ENCODE measurements at places on chromosomes 7 and 10. TPM values are rescaled to one million over a fixed set of nuclear protein-coding genes. Genes with fewer than 3 reads are reported as not detected.
A peak's percentile ranks its signal among the peaks of the same experiment; 100 is the strongest.

DNA sequence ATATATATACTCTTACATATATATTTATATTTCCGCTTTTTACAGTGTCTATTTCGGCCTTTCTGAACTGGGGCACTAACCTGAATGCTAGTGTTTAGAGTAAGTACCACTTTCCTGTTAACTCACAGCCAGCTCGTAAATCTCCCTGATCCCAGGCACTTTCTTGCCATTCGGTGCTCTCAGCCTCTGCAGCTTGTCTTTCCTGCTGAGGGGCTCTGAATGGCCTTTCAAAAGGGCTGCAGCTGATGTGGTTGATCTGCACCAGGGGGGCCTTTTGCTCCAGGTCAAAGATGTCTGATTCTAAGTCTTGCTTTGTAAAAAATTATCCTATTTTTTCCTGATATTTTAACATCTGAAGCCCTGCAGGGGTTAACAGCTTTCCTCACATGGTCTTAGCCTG, 25.5 kb upstream of the HPS1 start:
- DNase-seq: no peak

DNA sequence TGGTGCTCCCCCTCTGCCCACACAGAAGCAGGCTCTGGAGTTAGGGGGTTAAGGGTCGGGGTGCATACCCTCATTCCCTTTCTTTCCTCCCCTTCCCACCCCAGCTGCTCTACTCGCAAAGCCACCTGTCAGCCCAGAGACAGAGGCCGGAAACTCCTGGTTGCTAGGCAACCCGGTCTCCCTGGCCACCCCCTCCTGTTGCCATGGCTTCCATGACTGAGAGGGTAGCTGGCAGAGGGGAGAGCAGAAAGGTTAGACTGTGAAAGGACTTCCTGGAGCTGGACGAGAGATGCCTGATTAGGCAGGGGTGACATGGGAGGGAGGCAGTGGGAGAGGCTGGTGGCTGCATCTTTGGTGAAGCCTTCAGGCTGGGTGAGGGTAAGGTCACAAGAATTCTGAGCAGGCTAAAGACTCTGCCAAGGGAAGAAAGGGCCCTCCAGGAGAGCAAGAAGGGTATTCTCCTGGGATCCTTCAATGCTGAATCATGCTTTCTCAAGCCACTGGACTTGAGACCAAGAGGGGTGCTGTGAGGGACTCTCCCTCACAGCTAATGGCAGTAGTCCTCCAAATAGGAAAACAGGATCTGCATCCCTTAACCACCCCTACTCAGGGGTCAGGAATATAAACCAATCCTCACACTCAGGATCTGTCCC, 5.4 kb downstream of the PSD start:
- no peak for DNase-seq

- DNase-seq: no peak
Observed at GRCh38 chr7:155660758-155661093, 16.3 kb downstream of the RBM33 start.

DNA sequence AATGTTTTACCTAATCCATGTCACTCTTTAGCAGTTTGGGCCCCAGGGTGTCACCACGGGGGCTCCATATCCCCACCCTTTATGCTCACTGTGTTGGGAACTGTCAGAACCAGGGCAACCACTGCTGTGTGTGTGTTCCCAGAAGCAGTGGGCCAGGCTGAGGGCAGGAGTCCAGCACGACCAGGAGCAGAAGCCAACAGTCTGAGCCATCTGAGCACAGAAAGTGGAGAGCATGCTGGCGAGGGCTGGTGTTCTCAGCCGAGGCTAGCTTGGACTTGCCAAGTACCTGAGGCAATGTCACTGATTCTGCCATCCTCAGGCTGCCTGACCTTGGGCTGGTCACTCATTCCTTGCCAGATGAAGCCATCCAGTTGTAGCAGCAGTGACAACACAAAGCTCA, 285.0 kb downstream of the BMPER start:
- DNase-seq: peak; percentile 54

DNA sequence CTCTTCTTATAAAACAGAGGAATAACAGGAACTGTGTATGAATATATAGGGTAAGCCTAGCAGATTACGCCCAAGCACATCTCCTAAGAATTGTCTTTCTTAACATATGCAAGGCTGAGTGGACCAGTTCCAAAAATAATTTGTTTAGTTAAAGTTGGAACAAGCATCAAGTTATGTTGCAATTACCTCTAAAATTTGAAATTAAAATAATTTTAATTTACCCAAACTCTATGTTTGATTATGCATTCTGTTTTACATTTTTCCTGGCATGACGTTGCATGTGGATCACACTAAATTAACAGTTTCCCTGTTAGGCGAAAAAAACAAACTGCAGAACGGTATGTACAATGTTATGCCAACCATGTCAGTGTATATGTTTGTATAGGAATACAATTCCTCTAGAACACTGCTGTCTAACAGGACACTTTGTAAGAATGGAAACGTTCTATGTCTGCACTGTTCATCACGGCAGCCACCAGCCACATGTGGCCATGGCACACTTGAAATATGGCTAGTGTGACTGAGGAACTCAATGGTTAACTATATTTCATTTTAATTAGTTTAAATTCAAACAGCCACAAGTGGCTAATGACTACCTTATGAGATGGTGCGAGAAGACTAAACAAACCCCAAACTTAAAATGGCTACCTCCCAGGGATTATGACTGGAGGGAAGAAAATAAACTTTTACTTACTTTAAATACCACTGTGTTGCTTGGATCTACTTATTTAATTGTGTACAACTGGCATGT, 281.1 kb upstream of the KLF14 start:
- no peak for DNase-seq

GRCh38 chr10:29794776-29795611, 160.2 kb upstream of the SVIL start:
- no peak for DNase-seq

DNA sequence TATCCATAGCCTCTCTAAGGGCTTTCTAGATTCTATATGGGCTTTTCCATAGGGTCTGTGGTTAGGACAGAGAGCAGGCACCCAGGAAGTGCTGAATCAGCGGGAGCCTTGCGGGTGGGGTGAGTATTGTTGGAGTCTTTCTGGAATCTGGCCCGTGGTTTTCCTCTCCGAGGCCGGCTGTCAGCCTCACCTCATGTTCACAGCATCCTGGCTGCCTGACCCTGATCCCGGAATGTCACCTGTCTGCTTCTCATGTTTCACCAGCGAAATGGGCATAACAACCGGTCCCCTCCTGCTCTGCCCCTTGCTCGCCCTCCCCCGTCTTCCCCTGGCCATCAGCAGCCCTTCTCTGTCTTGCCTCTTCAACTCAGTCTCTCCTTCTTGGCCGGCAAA, 36.5 kb downstream of the DDIT4 start:
- DNase-seq: no peak

- DNase-seq: no peak
Observed at GRCh38 chr10:123250640-123251039, 96.4 kb downstream of the BUB3 start.

DNA sequence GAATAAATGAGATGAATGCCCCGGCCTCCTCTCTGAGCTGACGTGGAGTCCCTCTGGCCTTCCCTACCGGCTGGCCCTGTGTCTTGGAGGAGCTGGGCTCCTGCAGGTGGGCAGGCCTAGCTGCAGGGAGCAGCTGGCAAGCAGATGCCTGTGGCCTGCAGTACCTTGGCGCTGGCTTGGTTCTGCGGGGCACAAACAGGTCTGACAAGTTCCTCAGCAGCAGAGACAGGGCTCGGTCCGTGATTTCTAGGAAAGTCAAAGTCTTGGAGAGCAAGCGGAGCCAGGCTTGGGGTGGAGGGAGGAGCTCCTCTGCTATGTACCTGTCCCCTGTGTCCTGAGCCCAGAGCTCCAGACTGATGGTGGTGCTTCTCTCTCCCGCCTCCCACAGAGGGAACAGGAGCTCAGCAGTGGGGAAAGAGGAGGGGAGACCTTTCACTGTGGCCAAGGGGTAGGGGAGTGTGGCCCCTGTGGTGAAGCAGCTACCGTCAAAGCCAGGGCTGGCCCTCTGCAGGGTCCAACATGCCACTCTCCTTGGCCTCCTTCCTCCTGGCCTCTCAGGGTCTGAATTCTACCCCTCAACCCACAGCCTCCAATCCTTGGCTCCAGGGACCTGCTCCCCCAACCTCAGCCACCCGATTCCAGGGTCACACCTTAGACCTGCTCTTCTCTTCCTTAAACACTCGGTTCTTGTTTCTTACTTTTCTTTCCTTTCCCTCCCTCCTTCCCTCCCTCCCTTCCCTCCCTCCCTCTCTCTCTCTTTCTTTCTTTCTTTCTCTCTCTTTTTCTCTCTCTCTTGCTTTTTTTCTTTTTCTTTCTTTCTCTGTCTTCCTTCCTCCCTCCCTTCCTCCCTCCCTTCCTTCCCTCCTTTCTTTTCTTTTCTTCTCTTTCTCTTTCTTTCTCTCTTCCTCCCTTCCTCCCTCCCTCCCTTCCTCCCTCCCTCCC, 20.1 kb downstream of the MYL10 start:
- no peak for DNase-seq

DNA sequence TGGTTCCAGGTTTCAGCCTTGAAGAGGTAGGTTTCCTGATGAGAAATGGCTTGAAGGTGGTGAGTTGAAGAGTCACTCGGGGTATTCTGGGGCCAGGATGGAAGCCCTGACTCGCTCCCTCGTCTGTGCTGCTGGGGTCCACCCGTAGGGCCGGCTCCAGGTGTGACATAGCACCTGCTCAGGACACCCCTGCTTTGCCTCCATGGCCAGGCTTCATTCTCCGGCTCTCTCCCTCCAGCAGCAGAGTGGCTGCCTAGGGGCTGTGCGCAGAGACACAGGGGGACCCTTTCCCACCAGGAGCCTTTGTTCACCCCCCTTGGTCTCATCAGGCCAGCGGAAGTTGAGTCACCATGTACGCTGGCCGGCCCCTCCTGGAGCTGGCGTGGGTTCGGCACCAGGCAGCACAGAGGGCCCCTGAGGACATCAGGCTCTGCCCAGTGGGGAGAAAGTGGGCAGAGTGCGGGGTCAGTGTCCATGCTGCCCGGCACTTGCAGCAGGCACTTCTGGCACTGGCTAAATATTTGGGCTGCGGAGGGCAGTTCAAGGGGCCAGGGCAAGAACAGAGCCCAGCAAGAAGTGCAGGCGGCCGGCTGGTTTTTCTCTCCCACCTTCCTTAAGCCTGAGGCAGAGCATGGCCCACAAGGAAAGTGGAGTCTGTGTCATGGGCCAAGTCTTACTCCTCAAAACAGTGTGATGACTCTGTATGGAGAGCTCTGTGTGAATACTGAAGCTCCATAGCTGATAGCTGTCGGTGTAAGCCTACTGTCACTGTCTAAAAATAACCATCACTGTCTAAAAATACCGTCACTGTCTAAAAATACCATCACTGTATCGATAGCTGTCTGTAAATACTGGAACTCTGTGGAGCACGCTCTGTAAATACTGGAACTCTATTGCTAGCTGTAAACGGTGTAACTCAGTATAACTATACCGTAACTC, 3.7 kb upstream of the PRKAR1B start:
- DNase-seq: no peak

DNA sequence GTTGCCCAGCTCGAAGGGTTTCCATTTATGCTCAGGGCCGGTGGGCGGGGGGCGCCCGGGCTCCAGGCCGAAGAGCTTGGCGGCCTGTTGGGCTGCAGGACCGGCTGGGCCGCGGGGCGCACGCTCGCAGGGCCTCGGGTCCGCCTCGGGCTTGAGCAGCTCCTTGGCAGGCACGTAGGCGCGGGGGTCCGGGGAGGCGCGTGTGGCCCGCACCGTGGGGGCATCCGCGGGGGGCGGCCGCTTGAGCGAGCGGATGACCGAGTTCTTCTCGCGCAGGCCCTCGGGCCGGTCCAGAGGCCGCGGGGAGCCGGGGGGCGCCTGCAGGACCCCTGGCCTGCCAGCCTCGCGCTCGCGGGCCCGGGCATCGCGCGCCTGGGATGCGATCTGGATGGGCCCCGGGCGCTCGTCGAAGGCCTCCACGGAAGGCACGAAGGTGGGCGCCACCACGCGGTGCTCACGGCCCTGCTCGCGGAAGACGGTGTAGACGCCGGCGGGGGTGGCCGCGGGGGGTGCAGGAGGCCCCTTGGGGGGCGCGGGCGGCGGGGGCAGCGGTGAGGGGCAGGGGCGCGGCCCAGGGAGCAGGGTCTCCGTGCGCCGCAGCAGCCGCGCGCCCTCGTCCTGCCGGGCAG, 35.2 kb downstream of the TNRC18 start:
- no peak for DNase-seq

Gene COBL
- polyA plus RNA-seq: 145 TPM

Gene NODAL
- 0.68 TPM for polyA plus RNA-seq

Gene AGMO
- polyA plus RNA-seq: 0.18 TPM

Gene TMEM243
- polyA plus RNA-seq: 17.5 TPM

Gene DGKI
- polyA plus RNA-seq: 0.61 TPM

Gene EPHB6
- polyA plus RNA-seq: 3.6 TPM

Gene FXYD4
- 1.1 TPM for polyA plus RNA-seq

Data from hindlimb muscle (tissue), 1 donor.